ENCODE measurements at places on chromosomes 16 and 17.

DNA sequence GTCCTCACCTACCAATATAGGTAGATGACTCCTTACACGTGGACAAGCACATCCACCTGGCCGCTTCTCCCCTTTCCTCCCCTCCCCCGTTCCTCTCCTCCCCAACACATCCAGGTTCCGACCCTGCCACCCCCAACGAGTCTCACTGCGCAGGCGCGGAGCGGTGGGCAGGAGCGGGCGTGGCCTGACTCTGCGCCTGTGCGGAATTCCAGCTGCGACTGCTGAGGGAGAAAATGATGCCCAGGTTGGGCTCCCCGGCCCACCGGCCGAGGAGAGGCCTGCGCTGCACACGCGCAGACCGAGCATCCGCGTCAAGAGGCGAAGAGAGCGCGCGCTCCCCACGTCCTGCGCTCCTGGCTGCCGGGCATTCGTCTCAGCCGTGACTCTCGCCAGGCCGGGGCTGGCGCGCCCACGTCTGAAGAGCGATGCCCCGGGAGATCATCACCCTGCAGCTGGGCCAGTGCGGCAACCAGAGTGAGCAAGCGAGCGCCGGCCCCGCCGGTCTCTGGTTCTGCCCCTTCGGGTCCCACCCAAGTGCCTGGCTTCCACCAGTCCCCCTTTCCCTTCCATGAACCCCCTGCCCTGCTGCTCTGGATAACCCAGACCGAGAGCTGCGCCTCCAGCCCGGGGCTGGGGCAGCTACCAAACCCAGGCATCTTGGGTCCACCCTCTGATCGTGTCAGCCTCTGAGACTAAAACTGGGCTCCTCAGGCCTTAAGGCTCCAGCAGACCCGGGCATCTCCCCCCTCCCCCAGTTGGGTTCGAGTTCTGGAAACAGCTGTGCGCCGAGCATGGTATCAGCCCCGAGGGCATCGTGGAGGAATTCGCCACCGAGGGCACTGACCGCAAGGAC is at the start of gene TUBG2:
TUBG2 (plus strand) TSS at position 206 of the 853 bp plus-strand sequence; CDS start at position 426, 220 bp downstream.
- DNase-seq = peak; percentile 83

- DNase-seq = no peak
Observed at GRCh38 chr17:4332296-4332970, 34.0 kb downstream of the UBE2G1 start.

- peak; percentile 69 for DNase-seq
Observed at GRCh38 chr17:61157246-61157886, 242.3 kb upstream of the TBX2 start.

- DNase-seq = no peak
Observed at GRCh38 chr17:77596491-77597417, 361.7 kb upstream of the TNRC6C start.

- no peak for DNase-seq
Observed at GRCh38 chr16:88334778-88335720, 47.7 kb upstream of the ZNF469 start.
